Fibroblast of skin of scalp (primary cell): ENCODE measurements at places on chromosomes 4 and X.

DNA sequence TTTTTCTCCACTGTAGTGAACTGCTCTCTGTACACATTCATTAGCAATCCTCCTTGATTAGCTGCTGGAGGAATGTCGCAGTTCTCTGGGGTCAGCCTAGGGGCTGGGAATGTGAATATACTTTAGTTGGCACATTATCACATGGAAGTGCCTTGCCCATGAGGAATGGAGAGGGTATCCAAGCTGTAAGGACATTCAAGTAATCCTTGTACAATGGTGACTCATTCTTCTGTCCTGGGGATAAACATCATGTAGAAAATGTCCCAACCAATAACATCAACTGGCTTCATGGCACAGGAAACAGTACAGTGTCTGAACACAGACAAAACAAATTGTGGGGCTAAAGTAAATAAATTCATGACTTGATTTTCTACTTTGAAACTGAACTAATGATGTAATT is 147.1 kb downstream of the GLRA2 start:
- DNase-seq, result peak; percentile 2

DNA sequence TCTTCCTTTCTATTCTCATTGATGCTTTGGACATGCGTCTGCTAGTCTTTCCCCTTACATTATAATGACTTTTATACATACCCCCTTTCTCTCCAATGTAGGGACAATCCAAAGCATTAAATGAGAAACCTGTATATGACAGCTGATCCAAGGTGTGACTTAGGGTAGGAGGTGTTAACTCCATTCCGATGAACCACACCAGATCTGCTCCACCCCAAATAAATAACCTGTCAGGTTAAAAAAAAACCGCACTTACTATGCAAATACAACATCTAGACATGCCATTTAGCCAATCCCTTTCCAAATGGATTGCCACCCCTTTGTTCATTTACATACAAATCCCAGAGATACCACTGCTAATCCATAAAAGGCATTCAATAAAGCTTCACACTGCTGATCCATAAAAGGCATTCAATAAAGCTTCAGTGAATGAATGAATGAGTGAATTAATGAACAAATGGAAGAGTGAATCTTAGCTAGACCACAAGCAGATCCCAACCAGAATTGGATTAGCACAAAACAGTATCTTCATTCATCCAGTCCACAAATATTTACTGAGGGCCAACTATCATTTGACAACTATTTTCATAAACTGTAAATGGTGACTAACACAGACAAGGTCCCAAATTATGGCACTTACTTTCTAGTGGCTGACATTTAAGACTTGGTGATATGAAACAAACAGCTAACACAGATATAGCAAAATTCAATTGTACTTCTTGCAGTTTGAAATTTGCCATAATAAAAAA is 158.9 kb upstream of the MAP3K15 start:
- no peak for DNase-seq

- DNase-seq, result peak; percentile 80
These were observed 17.8 kb downstream of the TRIM2 start for GRCh38 chr4:153221783-153222706.

DNA sequence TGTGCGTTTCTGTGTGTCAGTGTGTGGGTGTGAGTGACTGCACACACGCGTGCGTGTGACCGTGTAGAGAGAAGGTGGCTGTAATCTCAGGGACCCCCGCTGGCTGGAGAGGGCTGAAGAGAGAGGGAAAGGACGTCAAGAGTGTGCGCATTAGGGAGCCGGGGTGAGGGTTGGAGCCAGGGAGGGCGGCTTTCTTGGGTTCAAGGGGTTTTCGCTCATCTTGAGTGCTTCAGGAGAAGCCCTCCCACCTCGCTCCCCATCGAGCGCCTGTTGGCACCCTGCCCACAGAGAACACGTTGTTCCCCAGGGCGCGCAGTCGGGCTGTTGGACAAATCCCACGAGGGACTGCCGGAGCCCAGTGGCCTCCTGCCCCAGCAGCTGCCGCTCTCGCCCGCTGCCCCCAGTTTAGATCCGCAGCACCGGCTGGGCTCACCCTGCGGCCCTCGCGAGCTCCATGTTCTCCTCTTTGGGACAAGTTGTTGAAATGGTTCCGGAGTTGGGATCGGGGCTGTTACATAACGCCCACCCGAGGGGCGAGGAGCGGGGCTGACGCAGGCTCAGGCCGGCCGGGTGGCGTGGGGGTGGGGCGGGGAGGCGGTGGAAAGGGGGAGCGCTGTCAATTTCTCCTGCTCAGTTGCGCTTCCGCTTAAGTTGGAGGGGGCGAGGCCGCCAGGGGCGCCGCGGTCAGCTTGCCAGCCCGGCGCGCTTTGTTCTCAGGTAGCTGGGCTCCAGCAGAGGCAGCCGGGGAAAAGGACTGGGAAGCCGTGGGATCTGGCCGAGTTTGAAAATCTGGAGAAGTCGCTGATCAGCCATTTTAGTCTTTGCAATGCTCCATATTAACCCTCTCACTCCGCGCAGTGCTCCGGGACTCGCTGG is 1.6 kb downstream of the GRIA2 start:
- DNase-seq, result peak; percentile 1

GRCh38 chr4:80608281-80608980 is 272.9 kb downstream of the CFAP299 start:
- peak; percentile 19 for DNase-seq

DNA sequence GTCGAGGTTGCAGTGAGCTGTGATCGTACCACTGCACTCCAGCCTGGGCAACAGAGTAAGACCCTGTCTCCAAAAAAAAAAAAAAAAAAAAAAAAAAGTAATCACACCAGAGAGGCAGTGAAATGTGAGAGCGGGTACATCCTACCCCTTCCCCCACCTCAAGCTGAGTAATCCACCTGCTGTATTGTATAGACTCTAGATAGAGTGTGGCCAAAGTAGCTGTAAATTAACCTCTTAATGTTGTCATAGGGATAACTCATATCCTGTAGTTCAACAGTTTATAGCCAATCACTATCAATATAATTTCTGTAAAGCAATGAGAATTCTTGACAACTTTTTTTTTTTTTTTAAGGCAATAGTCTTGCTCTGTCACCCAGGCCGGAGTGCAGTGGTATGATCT is 30.8 kb downstream of the TNIP2 start:
- no peak for DNase-seq

GRCh38 chr4:154529728-154530519 is 20.3 kb downstream of the PLRG1 start:
- no peak for DNase-seq

GRCh38 chr4:31220921-31221320 is 500.8 kb downstream of the PCDH7 start:
- no peak for DNase-seq

DNA sequence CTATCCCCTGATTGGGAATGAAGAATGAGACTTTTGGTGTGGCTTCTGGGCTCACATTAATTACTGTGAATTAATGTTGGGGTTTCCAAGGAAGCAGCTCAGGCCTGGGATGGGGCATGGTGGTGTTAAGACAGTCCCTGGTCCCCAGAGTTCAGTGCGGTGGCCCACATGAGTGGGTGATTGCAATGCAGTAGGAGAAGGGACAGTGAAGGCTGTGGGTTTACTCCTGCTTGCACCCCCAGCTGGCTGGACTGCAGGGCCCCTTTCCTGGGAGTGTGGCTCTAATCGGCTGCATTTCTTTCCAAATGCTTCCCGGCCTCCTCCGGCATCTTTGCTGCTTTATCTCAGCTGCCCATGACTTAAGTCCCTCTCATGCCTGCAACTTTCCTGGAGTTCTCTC is 28.2 kb upstream of the GPR78 start:
- DNase-seq, result no peak

DNA sequence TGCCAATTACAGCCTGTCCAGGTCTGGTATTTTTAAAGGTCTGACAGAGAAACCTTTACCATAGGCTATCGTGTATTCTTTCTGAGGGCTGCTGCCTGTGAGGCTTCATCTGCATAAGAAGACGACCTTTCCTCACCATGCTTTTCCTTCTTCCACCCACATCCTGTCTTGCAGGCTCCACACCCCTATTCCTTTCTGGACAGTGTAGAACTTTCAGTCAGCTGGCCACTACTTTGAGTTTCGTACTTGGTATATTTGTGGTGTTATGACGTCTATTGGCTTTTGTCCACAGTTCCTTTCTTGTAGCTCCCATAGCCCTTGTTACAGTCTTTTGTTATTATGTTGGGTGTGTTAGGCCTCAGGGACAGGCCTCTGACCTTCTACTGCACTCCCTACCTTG is 311.4 kb downstream of the RAPGEF2 start:
- no peak for DNase-seq

DNA sequence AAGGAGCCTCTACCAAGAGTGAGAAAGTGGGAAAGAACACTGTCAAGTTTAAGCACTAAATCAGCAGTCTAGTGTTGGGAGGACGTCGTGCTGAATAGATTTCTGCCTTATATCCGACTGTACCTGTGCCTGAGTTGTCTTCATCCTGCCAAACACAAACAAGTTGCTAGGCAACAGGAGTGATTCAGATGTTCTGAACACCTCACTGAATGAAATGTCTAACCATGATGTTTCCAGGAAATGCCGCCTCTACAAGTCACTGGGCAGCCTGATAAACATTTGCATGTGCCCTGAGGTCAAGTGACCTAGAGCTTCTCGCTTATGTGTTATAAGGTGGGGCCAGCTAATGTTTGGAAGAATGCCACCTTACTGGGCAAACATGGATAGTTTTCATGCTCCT is 37.9 kb downstream of the SGMS2 start:
- DNase-seq, result no peak

DNA sequence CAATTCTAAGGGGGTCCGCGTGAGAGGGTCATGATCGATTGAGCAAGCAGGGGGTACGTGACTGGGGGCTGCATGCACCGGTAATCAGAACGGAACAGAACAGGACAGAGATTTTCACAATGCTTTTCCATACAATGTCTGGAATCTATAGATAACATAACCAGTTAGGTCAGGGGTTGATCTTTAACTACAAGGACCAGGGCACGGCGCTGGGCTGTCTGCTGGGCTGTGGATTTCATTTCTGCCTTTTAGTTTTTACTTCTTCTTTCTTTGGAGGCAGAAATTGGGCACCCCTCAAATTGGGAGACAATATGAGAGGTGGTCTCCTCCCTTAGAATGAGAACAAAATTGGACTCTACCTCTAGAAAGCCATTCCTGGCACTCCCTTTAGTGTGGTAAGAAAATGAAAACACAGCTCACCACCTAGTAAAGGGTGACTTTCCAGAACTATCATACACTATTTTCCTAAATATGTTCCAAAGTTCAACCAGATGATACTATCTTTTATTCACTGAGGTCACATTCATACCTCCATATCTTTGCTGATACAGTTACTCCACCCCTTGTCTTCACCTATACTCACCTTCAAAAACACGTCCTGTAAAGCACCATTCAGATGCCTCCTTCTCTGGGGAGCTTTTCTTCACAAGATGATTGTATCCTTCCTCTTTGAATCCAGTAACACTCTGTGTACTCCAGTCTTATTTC is 1058.3 kb upstream of the SLIT2 start:
- no peak for DNase-seq

DNA sequence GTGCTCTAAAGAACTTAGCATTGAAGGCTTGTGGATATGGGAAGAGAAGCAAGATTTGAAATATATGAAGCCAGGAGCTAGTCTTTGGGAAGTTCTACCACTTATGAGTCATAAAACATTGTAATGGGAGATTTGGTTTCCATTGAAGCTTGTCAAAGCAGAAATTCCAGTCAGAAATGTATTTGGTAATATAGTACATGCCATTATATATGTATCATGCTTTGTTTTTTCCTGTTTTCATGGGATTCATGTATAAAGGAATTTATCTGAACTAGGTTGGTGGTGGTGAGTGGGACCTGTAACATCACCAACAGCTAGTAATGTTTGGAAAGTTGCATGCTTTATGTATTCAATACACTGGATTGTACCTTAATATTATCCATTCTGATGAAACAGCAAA is 14.6 kb upstream of the DCAF8L2 start:
- peak; percentile 34 for DNase-seq

DNA sequence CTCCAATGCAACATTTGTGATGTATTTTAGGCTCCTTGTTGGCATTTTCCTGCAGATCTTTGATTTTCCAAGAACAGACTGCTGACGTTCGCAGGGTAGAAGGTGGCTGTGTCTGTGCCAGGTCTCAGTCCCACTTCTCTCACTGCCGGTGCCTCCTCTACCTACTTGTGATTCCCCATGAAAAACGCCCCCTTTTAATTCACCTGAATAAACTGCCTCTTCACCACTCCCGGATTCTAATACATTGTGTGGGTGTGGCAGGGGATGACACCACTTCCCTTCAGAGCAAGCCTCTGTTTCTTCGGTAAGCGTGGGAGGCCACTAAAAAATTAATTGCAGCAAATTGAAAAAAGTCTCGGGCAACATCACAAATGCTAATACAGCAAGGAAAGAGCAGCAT is 96.1 kb upstream of the FAM9B start:
- no peak for DNase-seq

DNA sequence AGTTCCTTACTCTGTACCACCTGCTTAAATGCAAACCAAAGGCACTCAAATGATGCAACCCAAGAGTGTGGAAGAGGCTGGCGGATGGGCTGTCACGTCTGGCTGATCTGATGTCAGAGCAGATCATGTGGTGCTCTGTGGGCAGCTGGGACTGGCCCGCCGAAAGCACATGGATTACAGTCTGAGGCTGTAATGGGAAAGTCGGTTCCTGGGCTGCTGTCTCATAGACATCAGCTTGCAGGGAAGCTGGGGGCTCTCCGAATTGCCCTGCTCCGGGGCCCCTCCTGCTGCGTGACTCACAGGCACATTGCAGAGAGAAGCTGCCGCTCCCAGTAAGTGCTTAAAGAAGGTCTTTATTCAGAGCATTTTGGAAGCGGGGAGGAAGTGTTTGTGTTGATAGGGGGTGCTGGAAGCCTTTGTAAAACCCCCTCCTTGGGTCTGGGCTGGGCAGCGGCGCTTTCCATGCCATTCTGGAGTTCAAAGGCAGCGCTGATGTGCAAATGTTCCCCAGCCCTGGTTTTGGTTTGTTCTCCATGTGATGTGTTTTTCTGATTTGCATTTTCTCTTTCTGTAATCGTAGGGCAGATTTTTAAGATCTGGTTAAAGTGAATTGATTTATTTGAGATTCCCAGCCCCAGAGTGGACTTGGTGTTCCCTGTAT is 181.1 kb downstream of the LARP7 start:
- peak; percentile 92 for DNase-seq

GRCh38 chr4:152421576-152421975 is 114.3 kb downstream of the FBXW7 start:
- DNase-seq, result no peak

DNA sequence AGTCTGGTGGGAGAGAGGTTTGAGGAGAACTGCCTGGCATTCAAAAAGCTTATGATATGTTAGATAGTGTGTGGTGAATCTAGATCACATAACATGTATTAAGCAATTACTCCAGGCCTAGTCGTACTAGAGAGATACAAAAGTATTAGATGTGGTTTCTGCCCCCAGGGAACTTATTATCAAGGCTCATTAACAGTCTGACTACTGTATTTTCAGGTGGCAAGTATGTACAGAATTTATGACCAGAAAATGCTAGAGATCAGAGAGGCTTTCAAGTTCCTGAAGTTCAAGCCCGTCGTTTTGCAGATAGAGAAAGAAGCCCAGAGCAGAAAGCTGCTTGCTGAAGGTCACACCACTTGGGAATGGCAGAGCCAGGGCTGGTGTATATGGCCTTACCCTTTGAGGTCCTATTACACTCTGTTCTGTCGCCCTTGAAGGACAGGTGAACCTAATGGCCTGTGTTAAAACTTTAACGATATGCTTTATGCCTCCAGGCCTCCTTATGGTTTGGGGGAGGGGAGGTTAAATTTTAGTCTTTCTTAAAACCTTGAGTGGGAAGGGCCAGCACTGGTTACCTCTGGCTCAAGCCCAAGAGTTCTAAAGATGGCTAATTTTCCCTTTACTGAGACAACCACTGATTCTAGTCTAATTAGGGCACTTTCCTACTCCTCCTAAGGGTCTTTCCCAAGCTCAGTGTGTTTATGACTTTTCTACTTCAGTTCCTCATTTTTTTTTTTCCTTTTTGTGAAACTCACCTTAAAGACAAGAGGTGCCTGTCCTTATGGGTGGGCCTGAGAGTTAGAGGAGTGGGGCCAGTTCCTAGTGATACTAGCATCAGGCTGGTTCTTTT is 19.9 kb downstream of the TMEM164 start:
- DNase-seq, result no peak
